SK-N-SH (cell line): ENCODE measurements at places on chromosomes 16 and 17.

DNA sequence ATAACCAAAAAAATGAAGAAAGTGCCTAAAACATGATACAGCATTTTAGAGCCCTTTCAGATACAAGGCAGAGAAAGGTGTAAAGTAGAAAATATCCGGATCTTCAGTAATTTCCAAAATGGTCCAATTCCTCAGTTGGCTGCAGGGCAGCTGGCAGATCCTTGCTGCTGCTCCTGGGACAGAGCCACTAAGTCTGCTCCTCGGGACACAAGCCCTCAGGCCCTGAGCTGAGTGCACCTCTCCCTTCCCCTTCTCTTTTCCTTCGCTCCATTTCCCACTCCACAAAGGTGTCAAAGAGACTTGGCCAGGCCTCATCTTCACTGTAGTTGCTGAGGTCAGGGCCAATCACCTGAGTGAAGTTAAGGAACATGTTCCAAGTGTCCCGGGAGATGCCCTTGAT lies 40.5 kb downstream of the DCUN1D3 start:
- H3K4me3 ChIP-seq = no peak overlapping the region
- no peaks in the 10 kb centered on the region for H3K27me3 ChIP-seq
- no peaks in the 10 kb centered on the region for H3K4me1 ChIP-seq

DNA sequence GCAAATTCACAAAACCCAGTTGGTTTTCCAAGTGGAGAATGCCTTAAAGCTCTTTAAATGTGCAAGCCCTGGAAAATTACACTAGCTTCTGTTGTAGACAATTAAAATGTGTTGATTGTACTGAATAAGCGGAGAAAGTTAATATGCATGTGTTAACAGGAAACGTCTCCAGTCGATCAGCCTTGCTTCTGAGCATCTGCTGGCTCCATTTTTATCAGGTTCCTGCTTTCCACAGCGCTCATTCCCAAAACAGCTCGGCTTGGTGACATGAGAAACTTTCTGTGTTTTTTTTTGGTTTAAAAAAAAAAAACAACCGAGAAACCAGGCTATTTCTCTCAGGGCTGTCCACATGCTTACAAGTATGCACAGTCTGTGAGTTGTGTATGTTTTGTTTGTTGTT lies 60.7 kb downstream of the VPS35L start:
- H3K4me1 ChIP-seq = no peaks in the 10 kb centered on the region
- no peak for DNase-seq
- H3K36me3 ChIP-seq = peaks cover 6% of the 10 kb centered on the region; the same call in 1 of the 2 replicates
- H3K27ac ChIP-seq = no peak overlapping the region

DNA sequence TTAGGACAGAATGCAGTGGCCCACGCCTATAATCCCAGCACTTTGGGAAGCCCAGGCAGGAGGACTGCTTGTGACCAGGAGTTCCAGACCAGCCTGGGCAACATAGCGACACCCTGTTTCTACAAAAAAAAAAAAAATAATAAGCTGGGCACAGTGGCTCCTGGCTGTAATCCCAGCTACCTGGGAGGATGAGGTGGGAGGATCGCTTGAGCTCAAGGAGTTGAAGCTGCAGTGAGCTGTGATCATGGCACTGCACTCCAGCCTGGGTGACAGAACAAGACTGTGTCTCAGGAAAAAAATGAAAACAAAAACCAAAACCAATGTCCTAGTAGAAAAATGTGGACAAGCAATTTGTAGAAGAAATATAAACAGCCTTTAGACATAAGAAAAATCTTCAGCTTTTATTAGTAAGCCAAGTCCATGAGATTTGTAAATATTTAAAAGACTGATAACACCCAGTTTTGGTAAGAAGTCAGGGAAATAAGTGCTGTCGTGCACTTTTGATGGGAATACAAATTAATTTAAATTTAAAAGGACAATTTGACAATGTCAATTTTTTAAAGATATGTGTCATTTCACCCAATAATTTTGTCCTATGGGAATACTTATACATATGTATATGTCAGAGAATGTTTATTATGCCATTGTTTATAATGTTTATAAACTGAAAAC lies 11.1 kb downstream of the SCPEP1 start:
- H3K27ac ChIP-seq = no peak overlapping the region
- H3K27me3 ChIP-seq = no peaks in the 10 kb centered on the region
- peaks cover 22% of the 10 kb centered on the region for H3K36me3 ChIP-seq
- no peaks in the 10 kb centered on the region for H3K4me1 ChIP-seq
- no peak for DNase-seq

GRCh38 chr16:86775511-86775921 lies 197.2 kb downstream of the FOXL1 start:
- no peak overlapping the region for H3K27ac ChIP-seq
- peaks cover 21% of the 10 kb centered on the region; the same call in 1 of the 2 replicates for H3K27me3 ChIP-seq
- peaks cover 17% of the 10 kb centered on the region for H3K4me1 ChIP-seq
- no peak for DNase-seq

DNA sequence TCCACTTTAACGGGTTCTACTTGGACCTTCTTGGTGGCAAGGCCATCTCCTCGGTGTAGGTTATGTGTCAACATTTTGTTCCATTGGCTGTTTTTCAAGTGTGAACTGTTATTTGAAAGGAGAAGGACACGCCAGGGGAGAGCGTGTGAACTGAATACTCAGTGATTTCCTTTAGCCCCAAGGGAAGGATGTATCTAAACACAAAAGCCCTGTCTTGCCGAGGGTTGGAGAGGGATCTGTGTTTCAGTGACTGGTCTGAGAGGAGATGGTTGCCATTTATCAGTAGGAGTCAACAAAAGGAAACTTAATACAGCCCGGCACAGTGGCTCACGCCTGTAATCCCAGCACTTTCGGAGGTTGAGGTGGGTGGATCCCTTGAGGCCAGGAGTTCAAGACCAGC lies 50.0 kb downstream of the USP10 start:
- no peak overlapping the region for H3K4me3 ChIP-seq
- no peaks in the 10 kb centered on the region; the same call in 1 of the 2 replicates for H3K4me1 ChIP-seq
- DNase-seq = no peak
- H3K36me3 ChIP-seq = peaks cover 22% of the 10 kb centered on the region
- H3K27ac ChIP-seq = no peak overlapping the region

- H3K27ac ChIP-seq = no peak overlapping the region
- H3K4me3 ChIP-seq = no peak overlapping the region
- H3K27me3 ChIP-seq = no peaks in the 10 kb centered on the region
- no peaks in the 10 kb centered on the region for H3K36me3 ChIP-seq
- H3K4me1 ChIP-seq = peaks cover 10% of the 10 kb centered on the region; the same call in 1 of the 2 replicates
Observed at GRCh38 chr17:72661116-72661944, 431.2 kb downstream of the SLC39A11 start.

DNA sequence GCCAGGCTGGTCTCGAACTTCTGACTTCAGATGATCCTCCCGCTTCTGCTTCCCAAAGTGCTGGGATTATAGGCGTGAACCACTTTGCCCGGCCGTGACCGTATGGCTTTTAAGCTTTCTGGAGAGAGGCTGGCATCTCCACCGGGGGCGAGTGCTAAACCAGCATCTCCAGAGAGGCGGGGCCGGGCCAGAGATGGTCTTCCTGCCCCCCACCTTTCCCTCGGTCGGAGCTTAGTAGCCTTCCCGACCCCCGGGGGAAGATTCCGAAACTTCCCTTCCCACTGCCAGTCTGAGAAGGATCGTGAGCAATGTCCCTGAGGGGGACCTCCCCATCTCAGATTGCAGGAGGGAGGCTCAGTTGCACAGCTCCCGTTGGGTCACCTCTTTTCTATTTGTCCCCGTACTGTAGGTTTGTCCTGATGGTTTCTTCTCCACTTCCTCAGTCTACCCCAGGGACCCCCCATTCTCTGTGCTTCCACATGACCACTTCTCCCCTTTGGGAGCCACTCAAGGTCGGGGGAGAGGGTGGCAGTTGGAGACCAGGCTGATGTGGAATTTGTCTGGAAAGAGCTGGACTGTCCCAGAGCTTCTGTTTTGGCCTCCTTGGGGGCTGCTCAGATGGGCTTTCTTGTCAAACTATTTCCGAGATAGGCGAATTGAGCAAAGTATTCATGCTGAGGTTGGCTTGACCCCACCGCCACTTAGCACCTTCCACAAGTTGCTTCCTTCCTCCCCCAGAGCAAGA lies 18.2 kb downstream of the IGF2BP1 start:
- H3K36me3 ChIP-seq = no peaks in the 10 kb centered on the region
- no peak overlapping the region for H3K4me3 ChIP-seq
- H3K27me3 ChIP-seq = peaks cover 89% of the 10 kb centered on the region
- no peak overlapping the region for H3K27ac ChIP-seq
- H3K4me1 ChIP-seq = peaks cover under 1% of the 10 kb centered on the region; the same call in 1 of the 2 replicates

DNA sequence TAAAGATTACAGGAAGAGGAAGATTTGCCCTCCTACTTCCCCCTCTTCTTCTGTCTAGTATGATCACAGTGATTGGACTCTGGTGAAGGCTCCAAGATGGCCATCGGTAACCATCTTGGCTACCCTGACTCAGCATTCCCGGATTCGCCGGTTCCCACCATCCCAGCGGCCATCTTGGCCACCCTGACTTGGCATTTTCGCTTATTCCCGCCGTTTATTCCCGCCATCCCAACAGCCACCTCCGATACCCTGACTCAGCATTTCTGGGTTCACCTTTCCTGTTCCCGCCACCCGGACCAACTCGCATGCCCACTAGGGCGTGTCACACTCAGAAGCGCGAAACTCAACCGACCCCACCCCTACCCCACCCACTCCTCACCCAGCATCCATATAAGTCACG lies 95.4 kb upstream of the GRIN2A start:
- H3K27ac ChIP-seq = no peak overlapping the region
- no peaks in the 10 kb centered on the region for H3K4me1 ChIP-seq
- DNase-seq = no peak
- no peaks in the 10 kb centered on the region for H3K36me3 ChIP-seq

DNA sequence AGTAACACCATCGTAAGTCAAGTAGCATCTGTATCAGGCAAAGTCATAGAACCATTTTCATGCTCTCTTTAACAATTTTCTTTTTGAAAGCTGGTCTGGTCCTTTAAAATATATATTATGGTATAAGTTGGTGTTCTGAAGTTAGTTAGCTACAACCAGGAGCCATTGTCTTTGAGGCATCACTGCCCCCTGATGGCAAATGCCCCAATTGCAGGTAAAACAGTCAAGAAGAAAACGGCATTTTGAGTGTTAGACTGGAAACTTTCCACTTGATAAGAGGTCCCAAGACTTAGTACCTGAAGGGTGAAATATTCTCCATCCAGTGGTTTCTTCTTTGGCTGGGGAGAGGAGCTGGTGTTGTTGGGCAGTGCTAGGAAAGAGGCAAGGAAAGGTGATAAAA lies 14.1 kb downstream of the TP53 start:
- H3K27me3 ChIP-seq = no peaks in the 10 kb centered on the region
- no peak overlapping the region for H3K4me3 ChIP-seq
- H3K4me1 ChIP-seq = no peaks in the 10 kb centered on the region
- H3K27ac ChIP-seq = no peak overlapping the region
- H3K36me3 ChIP-seq = peaks cover 50% of the 10 kb centered on the region
- no peak for DNase-seq

- H3K36me3 ChIP-seq = no peaks in the 10 kb centered on the region
- no peaks in the 10 kb centered on the region for H3K27me3 ChIP-seq
- H3K4me1 ChIP-seq = no peaks in the 10 kb centered on the region
- H3K27ac ChIP-seq = no peak overlapping the region
Observed at GRCh38 chr16:50281391-50282009, 15.1 kb downstream of the ADCY7 start.

GRCh38 chr17:28385406-28385805 lies 13.9 kb downstream of the SARM1 start:
- H3K27ac ChIP-seq = no peak overlapping the region
- H3K4me1 ChIP-seq = peaks cover 1% of the 10 kb centered on the region; the same call in 1 of the 2 replicates
- no peaks in the 10 kb centered on the region for H3K27me3 ChIP-seq
- H3K4me3 ChIP-seq = no peak overlapping the region
- DNase-seq = no peak

- H3K27me3 ChIP-seq = no peaks in the 10 kb centered on the region
- no peak for DNase-seq
- H3K4me1 ChIP-seq = peaks cover 1% of the 10 kb centered on the region
- H3K27ac ChIP-seq = peak overlapping the region; percentile 22; the same call in 1 of the 2 replicates
- peaks cover 5% of the 10 kb centered on the region for H3K36me3 ChIP-seq
Observed at GRCh38 chr16:70800311-70800710, 647 bp downstream of the VAC14 start.

- peaks cover 5% of the 10 kb centered on the region; the same call in 1 of the 2 replicates for H3K36me3 ChIP-seq
- H3K27ac ChIP-seq = no peak overlapping the region
- DNase-seq = no peak
- no peaks in the 10 kb centered on the region for H3K27me3 ChIP-seq
- H3K4me3 ChIP-seq = no peak overlapping the region
Observed at GRCh38 chr17:17052462-17053221, 10.4 kb downstream of the MPRIP start.

GRCh38 chr17:79801156-79802038 lies 4.5 kb upstream of the CBX8 start:
- H3K27me3 ChIP-seq = peaks cover 27% of the 10 kb centered on the region; the same call in 1 of the 2 replicates
- no peak for DNase-seq
- H3K4me3 ChIP-seq = no peak overlapping the region
- no peak overlapping the region for H3K27ac ChIP-seq
- H3K4me1 ChIP-seq = peaks cover 11% of the 10 kb centered on the region; the same call in 1 of the 2 replicates
- H3K36me3 ChIP-seq = no peaks in the 10 kb centered on the region

DNA sequence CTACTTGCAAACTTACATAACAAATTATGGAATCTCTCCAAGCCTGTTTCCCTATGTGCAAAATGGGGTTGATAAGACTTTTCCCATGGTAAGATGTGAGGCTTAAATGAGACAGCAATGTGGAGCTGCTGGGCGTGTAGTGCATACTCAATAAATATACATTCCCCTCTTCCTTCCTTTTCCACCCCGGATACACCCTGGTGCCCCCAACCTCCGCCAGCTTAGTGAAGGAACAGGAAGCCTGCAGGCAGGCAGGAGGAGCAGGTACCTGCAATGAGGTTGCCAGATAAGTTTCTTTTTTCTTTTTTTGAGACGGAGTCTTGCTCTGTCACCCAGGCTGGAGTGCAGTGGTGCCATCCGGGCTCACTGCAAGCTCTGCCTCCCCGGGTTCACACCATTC lies 14.9 kb downstream of the C17orf50 start:
- no peak overlapping the region for H3K4me3 ChIP-seq
- H3K36me3 ChIP-seq = no peaks in the 10 kb centered on the region
- peaks cover 1% of the 10 kb centered on the region; the same call in 1 of the 2 replicates for H3K27me3 ChIP-seq
- H3K4me1 ChIP-seq = peaks cover 26% of the 10 kb centered on the region; the same call in 1 of the 2 replicates
- DNase-seq = no peak
- no peak overlapping the region for H3K27ac ChIP-seq

DNA sequence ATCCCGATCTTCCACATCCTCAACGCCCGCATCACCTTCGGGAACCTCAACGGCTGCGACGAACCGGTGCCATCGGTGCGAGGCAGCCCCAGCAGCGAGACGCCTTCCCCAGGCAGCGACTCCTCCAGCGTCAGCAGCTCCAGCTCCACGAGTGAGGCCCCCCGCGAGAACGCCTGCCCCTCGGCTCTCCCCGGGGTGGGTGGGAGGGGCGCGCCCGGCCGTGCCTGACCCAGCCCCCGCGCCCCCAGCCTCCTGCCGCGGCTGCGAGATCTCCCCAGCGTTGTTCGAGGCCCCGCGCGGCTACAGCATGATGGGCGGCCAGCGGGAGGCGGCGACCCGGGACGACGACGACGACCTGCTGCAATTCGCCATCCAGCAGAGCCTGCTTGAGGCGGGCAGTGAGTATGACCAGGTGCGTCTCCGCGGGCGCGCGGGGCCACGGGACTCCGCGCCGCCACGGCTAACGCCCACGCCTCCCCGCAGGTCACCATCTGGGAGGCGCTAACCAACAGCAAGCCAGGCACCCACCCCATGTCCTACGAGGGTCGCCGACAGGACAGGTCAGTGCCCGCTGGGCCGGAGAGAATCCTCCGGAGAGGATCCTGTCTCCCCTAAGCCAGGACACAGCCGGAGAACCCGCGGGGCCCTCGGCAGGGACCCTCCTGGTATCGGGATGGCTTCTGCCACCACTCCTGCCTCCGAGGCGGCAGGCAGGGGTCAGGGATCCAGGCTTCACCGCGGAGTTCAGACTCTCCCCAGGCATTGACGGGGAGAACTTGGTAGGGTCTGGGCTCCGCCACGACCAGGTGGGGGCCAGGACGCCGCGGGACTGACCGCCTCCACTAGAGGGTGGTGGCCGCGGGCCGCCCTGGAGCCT lies 10.1 kb downstream of the CORO6 start:
- H3K27me3 ChIP-seq = no peaks in the 10 kb centered on the region
- H3K36me3 ChIP-seq = peaks cover 34% of the 10 kb centered on the region; the same call in 1 of the 2 replicates
- no peak overlapping the region for H3K27ac ChIP-seq
- peak; percentile 39 for DNase-seq
- H3K4me1 ChIP-seq = peaks cover 6% of the 10 kb centered on the region; the same call in 1 of the 2 replicates
- H3K4me3 ChIP-seq = no peak overlapping the region
